ENCODE measurements at places on chromosomes 5 and 9. TPM values are rescaled to one million over a fixed set of nuclear protein-coding genes. Genes with fewer than 3 reads are reported as not detected.

- DNase-seq, result no peak
Measured at GRCh38 chr9:123416176-123416575, 60.2 kb downstream of the CRB2 start.

RNF130 gene
- polyA plus RNA-seq, result 70.9 TPM

- no peak for DNase-seq
Measured at GRCh38 chr9:98927724-98928123, 16.0 kb upstream of the COL15A1 start.

DNA sequence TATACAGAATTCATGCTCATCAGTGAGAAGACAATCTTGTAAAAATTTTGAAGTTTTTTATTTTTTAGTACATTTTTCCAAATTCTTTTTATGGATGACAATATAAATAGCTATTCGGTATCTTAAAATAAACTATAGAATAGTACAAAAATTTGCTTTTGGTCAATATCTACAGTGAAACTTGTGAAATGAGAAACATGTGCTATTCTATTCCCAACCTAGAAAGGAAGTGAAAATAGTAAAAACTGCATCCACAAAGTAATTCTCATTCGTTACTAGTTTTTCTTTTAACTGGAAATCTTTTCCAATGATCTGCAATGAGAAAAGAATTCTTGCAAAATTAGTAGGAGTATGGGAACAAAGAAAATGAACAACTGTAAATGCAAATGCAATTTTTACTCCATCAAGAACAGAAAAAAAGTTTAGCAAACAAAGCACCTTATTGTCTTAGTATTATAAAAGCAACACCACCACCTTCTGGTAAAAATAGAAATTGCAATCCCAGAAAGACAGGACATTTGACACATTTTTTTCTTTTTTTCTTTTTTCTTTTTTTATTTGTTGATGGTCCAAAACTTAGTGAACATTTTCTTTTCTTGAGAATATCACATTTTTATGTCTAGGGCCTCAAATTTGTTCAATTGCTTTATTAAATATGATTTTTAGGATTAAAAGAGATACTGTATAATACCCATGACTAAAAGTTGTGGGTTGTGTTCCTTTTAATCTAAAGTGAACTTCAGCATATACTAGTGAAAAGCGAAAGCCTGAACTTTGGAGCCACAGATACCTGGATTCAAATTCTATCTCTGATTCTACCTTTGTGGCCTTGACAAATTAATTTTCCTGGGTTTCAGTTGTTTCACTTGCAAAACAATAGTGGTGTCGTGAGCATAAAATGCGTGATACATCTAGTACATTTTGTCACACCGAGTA is 72.3 kb downstream of the SLCO4C1 start:
- peak; percentile 33 for DNase-seq

MTRR gene
- polyA plus RNA-seq, result 63.0 TPM

DNA sequence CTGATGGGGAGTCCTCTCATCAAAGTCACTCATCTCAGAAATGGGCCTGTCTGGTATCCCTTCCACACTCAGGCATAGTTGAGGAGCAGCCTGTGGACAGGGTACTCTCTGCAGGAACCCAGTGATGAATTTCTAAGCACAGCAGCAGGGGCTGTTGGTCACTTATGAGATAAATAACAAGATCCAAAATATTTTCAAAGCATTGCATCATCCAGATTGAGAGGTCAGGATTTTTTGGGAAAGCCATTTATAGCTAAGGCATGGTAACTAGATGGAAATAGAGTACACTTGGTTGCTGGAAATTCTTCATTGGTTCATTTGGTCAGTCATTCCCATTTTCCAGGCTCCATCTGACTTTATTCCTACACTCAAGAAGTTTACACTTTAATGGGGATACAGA is 246.8 kb upstream of the RAI14 start:
- DNase-seq, result no peak

AHRR gene
- polyA plus RNA-seq, result 2.4 TPM

- DNase-seq, result no peak
Measured at GRCh38 chr9:135514342-135515082, 6.7 kb upstream of the LCN1 start.

Measured in renal pelvis (tissue), 12 donors.